ENCODE measurements at places on chromosomes 7 and 10. TPM values are rescaled to one million over a fixed set of nuclear protein-coding genes. Genes with fewer than 3 reads are reported as not detected.

Gene SFTPA1
- total RNA-seq = 0.22 TPM

Gene UCMA
- total RNA-seq = not detected

Gene GRID2IP
- 1.6 TPM for total RNA-seq

Gene TWIST1
- total RNA-seq = 121 TPM

Gene PON1
- 3.0 TPM for total RNA-seq

Gene SEC61G
- 124 TPM for total RNA-seq

Gene TES
- 91.1 TPM for total RNA-seq

Gene NAT16
- total RNA-seq = not detected

Gene PPP1R17
- 4.5 TPM for total RNA-seq

Gene KCNMA1
- 27.9 TPM for total RNA-seq

GRCh38 chr10:26805567-26806245 lies 55.1 kb downstream of the ABI1 start:
- DNase-seq = no peak

DNA sequence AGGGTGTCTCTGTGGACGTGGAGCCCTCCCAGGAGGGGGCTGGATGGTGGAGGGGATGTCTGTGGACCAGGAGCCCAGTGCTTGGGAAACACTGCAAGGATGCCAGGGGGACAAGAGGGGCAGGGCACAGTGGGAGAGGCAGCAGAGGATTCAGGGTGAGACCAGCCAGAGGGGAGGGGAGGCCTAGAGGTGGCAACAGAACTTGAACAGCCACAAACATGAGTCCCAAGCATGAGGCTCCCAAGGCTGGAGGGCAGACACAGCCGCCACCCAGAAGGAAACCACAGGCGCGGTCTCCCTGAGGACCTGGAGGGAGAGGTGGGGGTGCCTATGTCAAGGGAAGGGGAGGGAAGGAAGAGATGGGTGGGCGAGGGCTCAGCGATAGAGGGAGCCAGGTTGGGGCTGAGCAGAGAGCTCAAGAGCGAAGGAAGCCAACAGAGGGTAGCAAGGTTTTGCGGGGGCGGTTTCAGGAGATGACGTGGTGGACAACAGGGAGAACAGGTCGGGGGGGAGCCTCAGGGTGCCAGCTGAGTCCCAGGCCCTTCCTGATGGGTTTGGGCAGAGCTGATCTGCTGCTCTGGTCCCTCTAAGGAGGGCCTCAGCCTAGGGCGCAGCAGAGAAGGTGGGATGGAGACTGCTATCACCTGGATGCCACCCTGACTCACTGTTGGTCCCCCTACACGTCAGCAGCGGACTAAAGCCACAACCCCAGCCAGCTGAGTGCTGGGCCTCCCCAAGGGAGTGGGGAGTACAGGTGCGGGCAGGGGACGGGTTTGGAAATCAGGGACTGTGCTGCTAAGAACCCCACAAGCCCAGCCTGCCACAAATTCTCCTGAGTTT lies 6.7 kb upstream of the PILRA start:
- no peak for DNase-seq

DNA sequence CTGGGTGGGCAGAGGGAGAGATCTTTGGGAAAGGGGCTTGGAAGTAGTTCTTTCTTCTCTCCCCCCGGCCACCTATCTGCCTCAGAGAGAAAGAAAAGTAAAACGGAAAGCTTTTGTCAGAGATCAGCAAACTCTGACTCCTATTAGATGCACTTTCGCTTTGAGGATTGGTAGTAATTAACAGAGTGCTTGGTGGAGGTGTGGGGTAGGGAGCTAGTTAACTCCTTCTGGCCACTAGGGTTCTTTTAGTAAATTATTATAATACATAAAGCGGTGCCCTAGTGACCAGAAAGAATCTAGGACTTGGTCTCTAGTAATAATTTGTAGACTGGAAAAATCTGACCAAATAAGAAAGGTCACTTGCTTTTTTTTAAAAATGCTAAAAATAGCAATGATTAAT lies 54.6 kb downstream of the CPVL start:
- no peak for DNase-seq

DNA sequence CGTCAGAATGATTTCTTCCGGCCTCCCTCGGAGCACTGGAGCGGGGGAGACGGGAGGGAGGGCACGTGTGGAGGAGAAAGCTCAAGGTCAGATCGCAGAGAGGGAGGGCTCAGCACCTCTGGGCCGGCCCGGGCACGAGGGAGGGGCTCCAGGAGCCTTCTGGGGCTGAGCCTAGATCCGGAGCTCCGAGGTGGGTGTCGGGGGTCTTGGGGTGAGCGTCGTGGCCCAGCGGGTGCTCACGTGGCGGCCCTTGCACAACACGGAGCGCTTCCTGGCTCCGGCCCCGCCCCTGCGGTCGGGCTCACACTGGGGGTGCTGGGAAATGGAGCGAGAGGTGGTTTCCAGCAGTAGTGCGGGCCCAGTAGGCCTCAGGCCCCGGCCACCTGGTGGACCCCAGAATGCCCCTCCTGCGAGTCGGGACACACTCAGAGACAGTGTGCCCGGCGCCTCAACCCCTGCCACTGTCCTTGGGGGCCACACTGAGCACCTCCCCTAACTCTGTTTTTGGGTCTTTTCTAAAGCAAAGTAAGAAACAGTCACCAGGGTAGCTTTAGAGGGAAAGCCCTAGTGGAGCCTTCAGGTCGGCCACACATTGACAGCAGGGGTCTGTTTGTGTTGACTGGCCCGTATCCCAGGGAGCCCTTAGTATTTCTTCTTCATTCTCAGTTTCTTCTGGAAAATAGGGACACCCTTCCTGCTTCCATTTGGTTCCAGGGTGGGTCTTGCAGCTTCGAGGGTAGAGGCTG lies 798 bp downstream of the PPIF start:
- no peak for DNase-seq

- no peak for DNase-seq
Observed at GRCh38 chr10:62501547-62501946, 127.4 kb downstream of the ZNF365 start.

GRCh38 chr7:26153823-26154783 lies 2.1 kb downstream of the NFE2L3 start:
- DNase-seq = no peak

DNA sequence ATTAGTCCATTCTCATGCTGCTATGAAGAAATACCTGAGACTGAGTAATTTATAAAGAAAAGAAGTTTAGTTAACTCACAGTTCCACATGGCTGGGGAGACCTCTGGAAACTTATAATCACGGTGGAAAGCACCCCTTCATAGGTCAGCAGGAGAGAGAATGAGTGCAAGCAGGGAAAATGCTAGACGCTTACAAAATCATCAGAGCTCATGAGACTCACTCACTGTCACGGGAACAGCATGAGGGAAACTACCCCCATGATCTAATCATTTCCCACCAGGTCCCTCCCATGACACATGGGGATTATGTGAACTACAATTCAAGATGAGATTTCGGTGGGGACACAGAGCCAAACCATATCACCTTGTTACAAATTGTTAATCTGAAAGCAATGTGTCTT lies 15.8 kb downstream of the TAS2R39 start:
- no peak for DNase-seq

GRCh38 chr10:28410420-28411135 lies 107.7 kb upstream of the MPP7 start:
- DNase-seq = no peak

DNA sequence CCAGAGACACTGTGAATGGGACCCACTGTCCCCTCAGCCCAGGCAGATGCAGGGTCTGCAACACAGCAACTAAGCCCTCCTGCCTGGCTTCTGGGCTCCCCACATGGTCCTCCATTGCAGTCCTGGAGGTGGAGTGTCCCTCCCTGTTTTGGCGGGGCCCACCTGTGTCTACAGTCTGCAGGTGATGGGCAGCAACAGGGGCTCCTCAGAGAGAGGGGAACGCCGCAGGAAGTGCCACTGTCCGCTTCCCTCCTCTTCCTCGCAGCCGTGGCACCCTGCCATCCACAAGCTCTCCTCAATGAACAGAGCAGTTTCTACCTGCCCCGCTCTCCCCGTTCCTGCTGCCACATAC lies 9.3 kb downstream of the CAMK2G start:
- no peak for DNase-seq

- no peak for DNase-seq
Observed at GRCh38 chr10:14382022-14382421, 51.3 kb upstream of the FRMD4A start.

- no peak for DNase-seq
Observed at GRCh38 chr7:445563-446288, 73.9 kb downstream of the PDGFA start.

- no peak for DNase-seq
Observed at GRCh38 chr10:84587789-84588188, 259.4 kb downstream of the CCSER2 start.

DNA sequence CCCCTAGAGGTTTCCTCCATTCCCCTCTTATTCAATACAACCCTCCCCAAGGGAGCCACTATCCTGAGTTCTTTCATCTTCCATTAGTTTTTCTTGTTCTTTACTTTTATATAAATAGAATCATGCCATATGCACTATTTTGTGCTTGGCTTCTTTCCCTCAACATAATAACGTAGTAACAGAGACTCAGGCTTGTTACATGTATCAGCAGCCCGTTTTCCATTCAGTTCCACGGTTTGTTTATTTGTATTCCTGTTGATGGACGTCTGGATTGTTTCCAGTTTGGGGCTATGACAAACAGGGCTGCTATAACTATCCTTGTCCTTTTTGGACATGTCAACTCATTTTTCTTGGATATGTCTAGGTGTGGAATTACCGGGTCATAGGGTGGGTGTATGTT lies 264.4 kb upstream of the MKI67 start:
- no peak for DNase-seq

GRCh38 chr7:79877874-79878465 lies 256.7 kb upstream of the GNAI1 start:
- no peak for DNase-seq

DNA sequence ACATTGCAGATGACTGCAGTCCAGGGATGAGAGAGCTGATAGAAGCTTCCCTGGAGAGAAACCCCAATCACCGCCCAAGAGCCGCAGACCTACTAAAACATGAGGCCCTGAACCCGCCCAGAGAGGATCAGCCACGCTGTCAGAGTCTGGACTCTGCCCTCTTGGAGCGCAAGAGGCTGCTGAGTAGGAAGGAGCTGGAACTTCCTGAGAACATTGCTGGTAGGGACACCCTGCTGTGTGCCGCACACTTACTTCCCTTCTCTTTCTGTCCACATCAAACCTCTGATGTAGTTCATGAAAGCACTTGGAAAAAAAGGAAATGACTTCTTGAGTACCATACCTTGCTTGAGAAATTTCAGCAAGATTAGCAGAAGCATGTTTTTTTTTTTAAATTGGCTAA lies 25.3 kb downstream of the MAP3K8 start:
- no peak for DNase-seq

GRCh38 chr7:113622796-113623195 lies 296.0 kb downstream of the PPP1R3A start:
- DNase-seq = no peak

Data from type B pancreatic cell (in vitro differentiated cells).